Hematopoietic multipotent progenitor cell treated with erythropoietin and hydrocortisone succinate and interleukin-3 and kit ligand, for 4 days (in vitro differentiated cells): ENCODE measurements at places on chromosomes 12 and 14.

DNA sequence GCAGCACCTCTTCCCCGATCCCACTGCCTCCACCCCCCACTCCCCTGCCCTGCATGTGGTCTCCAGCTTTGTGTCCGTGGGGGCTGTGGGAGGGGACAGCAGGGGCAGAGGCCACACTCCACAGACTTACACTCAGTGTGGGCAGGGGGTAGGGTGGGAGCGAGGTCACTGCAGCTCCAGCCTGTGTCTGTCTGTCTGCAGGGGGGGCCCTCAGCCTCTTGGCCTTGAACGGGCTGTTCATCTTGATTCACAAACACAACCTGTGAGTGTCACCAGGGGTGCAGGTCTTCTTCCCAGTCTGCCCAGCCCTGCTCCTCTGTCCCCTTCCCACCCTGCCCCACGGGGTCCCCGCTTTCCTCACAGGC, 6.5 kb downstream of the NOC4L start:
- no peak for DNase-seq

GRCh38 chr12:43337571-43338444, 214.2 kb downstream of the ADAMTS20 start:
- peak; percentile 19 for DNase-seq

DNA sequence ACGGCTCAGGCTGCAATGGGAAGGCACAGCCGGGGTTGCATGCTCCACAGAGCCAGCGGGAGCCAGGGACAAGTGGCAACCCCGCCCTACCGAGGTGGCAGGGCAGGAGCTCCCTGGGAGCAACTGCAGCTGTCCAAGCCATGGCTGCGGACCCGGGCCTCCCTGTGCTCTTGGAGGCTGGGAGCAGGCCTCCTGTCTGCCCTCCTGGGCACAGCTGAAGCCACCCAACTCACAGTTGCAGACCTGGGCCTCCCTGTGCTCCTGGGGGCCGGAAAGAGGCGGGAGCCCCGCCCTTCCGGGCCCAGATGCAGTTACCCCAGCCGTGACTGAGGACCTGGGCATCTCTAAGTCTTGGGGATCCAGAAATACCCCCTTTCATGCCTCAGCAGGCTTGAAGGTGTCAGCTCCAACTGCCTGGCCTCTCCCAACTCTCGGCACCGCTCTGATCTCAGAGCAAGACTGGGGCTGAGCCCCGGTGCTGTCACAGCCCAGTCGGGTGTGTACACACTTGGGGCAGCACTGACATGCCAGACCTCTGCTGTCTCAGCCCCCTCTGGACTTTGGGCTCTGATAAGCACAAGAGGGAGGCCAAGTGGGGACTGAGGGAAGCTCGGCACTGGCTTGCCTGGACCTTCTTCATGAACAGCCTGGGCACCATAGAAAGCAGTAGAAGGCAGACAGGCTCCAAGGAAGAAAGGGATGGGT, 7.5 kb upstream of the RASSF9 start:
- no peak for DNase-seq

GRCh38 chr12:40222247-40222646, 2.5 kb upstream of the LRRK2 start:
- DNase-seq: peak; percentile 22

DNA sequence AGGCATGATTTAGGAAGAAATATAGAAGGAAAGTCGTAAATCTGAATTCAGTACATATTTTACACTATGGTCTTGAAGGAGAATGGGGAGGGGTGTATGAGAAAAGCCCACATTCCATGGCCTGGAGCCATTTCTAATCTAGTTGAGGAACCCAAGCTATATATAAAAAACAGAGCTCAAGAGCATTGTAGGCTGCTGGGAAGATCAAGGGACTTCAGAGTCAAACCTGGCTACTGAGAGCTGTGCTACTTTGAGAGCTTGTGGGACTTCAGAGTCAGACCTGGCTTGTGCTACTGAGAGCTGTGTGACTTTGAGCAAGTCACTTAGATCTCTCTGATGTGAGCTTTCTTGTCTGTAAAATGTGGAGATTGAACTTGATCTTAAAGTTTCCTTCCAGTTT, 58.7 kb downstream of the TBK1 start:
- no peak for DNase-seq

DNA sequence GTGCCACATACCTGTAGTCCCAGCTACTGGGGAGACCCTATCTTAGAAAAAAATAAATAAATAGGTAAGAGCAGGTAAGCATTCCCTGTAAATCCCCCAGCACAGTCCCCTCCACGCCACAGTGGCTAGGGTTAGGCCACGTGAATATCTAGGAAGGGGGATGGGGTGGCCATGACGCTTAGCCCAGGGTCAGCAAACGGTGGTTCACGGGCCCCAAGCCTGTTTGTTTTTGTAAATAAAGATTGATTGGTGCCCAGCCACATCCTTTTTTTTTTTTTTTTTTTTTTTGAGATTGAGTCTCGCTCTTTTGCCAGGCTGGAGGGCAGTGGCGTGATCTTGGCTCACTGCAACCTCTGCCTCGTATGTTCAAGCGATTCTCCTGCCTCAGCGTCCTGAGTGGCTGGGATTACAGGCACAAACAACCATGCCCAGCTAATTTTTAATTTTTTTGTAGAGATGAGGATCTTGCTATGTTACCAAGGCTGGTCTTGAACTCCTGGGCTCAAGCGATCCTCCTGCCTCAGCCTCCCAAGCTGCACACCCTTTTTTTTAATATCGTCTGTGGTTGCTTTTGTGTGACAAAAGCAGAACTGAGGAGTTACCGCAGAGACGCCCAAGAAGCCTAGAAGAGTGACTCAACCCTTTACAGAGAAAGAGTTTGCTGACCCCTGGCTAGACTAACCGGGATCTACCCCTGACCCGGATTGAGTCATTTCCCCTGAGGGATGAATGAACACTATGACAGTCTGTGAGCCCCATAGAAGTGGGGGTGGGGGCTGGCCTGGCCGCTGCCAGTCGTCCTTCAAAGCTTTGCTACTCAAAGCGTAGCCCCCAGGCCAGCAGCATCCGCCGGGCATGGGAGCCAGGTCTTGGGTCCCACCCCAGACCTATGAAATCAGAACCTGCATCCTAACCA, 113.7 kb upstream of the NCOR2 start:
- DNase-seq: peak; percentile 96

DNA sequence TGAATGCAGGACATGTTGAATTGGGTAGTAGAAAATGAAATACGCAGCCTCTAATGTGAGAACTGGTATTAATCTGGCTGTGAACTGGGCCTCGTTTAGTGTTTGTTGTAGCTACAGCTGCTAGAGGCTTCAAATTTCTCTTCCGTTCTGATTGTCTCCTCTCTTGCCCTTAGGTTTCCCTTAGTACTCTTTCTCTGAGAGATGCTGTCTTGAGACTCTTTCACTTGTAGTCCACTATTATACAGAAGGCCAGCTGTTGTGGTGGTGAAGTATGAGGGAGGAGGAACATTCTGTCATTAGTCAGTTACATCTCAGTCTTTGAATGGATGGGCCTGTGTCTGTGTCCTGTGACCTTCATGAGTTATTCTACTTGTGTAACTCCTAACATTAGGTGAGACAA, 322.0 kb downstream of the TMTC2 start:
- DNase-seq: no peak
